Muscle of leg (tissue), 16 donors: ENCODE measurements at places on chromosomes 16 and 17.

DNA sequence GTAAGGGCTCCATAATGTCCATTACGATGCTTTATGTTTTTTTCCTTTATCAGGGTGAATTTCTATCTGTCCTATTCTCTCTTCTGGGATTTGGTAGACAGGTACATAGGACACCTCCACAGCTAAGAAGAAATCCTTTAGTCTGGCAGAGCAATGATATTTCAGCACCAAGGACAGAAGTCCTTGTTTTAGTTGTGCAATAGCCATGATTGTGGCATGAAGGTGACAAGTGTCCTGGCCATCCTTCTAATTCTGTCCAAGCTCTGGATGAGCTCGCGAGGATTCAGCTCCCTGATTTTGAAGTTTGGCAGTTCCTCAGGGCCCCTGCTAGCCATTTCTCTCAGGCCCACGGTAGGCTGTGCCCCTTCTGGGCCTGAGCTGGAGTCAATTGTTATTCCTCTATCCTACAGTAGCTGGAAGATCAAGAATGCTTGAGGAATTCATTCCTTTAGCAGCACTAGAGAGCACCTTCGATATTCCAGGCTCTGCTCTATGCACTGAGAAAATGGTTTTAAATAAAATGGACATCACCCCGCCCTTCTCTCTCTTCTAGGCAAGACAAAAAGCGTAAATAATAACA is 320.8 kb downstream of the XYLT1 start:
- peak; percentile 25 for DNase-seq

GRCh38 chr16:53534206-53534605 is 31.2 kb upstream of the AKTIP start:
- DNase-seq, result no peak

GRCh38 chr17:27218041-27218440 is 75.9 kb upstream of the WSB1 start:
- DNase-seq, result no peak

DNA sequence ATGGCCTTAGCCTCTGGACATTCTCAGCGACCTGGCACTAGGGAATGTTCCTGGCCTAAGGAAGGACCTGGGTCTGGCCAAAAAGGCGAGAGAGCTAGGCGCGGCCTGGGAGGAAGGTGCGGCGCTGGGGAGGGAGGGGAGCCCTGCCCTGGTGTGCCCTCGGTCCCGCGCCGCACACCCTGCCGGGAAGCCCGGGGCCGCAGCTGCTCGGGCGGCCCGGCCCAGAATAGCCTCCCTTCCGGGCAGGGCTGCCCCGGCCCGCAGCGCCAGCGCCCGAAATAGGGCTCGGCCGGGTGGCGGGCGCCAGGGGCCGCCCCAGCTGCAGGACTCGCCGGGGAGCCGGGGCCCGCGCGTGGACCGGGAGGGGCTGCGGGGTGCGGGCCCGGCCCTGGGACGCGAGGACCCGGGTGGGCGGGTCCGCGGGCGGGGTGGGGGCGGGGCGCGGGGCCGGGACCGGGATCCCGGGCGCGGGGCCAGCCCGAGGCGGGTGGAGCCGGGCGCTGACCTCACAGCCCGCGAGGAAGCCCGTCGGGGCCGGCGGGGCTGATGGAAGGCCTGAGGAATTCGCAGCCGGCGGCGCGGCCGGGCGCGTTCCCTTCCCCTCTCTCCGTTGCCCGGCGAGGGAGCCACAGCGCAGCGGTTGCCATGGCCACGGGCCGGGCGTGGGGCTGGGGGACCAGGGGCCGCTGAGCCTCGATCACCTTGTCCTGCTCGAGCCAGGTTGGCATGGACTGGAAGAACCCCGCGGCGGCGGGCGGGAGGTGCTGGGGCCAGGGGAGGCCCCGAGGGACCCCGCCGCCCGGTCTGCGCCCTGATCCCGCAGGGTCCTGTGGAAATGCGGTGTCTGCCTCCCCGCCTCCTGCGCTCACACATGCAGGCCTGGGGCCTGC is 18.1 kb downstream of the SOCS3 start:
- DNase-seq, result peak; percentile 92

DNA sequence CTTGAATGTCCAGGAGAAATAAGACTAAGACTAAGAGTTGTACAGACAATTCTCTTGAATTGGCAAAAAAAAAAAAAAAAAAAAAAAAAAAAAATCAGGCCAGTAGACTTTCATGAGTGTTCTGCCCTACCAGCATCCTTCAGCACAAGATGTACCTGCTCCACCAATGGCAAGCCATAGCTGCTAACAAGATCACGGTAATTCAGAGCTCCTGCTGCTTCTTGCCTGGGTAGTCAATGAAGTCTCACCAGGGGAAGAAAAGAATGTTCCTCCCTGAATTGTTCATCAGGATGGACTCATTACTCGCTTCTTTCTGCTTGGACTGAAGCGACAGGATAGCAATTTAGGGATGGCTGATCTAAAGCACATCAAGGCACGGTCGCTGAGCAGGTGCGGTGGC is 31.1 kb upstream of the APOH start:
- DNase-seq, result no peak

DNA sequence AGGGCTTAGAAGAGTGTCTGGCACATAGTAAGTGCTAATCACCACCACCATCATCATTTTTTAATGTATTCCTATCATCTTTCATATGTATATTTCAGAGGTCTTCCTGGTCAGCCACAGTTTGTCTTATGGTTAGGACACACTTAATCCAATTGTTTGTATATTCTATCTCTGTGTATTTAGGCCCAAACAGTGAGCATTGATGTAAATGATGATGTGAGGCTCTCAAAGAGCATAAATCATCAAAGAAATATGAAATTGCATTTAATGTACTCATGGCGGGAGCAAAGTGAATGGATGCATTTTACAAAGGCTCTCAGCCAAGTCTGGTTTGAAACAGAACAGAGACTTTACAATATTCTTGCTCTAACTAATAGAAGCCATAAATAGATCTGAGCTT is 24.1 kb upstream of the MPHOSPH6 start:
- no peak for DNase-seq

DNA sequence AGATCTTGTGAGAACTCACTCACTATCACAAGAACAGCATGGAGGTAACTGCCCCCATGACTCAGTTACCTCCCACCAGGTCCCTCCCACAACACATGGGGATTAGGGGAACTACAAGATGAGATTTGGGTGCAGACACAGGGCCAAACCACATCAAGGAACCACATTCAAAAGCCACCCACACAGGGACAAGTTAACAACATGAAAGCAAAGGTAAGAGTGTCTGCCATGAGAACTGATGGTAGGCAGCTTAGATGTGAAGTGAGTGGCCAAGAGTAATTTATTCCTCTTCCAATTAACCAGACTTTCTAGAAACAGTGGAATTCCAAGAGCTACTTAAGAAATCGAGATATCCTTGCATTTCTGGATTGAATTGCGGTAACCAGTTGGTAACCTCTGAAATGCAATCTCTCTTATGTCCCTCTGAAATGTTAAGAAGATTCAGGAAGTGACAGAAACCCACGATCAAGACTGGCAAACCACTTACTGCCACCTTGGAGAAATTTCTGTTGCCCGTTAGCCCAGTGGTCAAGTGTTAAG is 167.4 kb upstream of the CACNG5 start:
- no peak for DNase-seq

DNA sequence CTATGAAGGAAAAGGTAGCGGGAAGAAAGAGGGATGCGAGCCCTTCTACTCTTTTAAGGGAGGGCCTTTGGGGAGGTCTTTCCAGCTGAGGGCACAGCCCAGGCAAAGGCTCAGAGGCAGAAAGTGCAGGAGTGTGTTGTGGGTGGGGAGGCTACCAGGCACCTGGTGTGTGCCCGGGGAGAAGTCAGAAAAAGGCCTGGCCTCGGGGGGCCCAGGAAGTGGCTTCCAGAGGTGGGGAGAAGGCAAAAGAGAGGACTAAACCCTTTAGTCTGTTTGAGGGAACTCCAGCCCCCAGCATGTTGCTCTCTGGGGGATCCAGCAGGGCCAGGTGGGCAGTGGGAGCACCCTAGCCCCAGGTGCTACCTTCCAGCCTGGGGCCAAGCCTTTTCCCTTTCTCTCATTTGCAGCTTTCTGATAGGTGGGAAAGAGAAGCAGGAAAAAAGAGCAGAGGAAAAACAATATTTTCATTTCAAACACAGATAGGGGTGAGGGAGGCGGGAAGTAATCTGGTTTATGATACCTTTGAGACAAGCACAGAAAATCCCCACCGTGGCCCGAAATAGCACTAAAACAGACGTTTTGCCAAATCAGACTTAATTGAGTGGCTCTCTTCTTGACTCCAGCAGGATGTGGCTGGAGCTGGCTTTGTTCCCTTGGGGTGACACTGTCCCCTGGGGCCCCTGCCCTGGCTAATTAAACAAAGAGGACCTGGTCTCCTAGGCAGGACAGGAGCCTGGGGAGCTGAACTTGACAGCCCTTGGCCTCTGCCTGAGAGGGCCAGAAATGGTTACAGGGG is 10.4 kb downstream of the RAI1 start:
- DNase-seq, result peak; percentile 63
